ENCODE measurements at places on chromosomes 5 and 9. TPM values are rescaled to one million over a fixed set of nuclear protein-coding genes. Genes with fewer than 3 reads are reported as not detected.

DNA sequence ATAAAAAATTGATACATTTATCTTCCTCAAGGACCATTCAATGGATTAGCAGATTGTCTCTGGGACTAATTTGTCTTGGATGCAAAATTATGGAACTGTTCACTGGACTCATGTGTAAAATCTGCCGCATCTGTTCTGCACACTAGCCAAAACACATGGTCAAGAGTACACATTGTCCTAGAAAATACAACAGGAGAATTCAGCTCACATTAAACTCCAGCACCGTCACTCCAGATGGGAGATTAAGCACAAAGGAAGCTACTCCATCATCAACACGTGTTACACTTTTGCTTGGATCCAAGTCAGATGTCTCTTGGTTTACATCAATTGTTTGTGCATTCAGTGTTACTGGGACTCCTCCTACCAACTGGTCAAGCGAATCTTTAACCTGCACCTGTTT lies 28.8 kb downstream of the C5 start:
- no peak for DNase-seq

LRRC26 gene
- 0.17 TPM for total RNA-seq

- DNase-seq = no peak
Measured at GRCh38 chr5:10689391-10690081, 71.5 kb downstream of the DAP start.

DNA sequence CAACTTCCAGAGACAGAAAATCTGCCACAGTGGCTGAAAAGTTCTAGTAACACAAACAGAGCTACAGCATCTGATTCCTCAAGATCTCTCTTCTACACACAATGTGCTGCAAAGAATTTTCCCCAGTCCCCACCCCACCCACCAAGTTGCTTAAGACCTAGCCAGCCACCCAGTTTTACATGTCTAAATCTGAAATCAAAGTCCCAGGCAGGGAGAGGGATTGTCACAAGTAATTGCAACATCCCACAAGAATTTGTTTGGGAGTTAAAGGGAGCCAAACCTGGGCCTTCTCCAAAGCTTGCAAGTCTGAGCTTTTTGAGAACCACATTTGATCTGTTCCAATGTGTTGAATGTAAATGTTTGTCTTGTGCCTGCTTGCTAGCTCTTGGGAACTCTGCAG lies 15.5 kb downstream of the IGIP start:
- DNase-seq = no peak

- no peak for DNase-seq
Measured at GRCh38 chr5:38938424-38938823, 92.6 kb downstream of the OSMR start.

DNA sequence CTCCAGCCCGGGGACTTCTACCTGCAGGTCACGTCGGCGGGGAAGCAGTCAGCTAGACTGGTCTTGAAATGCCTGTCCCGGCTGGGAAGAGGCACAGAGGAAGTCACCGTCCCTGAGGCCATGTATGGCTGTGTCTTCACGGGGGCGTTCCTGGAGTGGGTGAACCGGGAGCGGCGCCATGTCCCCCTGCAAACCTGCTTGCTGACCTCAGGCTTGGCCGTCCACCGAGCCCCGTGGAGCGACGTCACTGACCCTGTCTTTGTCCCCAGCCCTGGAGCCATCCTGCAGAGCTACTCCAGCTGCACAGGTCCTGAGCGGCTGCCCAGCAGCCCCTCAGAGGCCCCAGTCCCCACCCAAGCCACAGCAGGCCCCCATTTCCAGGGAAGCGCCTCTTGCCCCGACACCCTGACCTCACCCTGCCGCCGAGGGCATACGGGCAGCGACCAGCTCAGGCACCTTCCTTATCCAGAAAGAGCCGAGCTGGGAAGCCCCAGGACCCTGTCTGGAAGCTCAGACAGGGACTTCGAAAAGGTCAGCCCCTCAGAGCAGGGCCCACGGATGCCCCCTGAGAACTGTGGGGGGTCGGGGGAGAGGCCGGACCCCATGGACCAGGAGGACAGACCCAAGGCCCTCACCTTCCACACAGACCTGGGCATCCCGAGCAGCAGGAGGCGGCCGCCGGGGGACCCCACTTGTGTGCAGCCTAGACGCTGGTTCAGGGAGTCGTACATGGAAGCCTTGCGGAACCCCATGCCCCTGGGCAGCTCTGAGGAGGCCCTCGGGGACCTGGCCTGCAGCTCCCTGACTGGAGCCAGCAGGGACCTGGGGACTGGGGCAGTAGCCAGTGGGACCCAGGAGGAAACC lies 47.8 kb downstream of the PLEKHG4B start:
- no peak for DNase-seq

GRCh38 chr5:135641734-135642487 lies 63.1 kb upstream of the CXCL14 start:
- DNase-seq = no peak

ZCCHC7 gene
- 6.0 TPM for total RNA-seq

DNA sequence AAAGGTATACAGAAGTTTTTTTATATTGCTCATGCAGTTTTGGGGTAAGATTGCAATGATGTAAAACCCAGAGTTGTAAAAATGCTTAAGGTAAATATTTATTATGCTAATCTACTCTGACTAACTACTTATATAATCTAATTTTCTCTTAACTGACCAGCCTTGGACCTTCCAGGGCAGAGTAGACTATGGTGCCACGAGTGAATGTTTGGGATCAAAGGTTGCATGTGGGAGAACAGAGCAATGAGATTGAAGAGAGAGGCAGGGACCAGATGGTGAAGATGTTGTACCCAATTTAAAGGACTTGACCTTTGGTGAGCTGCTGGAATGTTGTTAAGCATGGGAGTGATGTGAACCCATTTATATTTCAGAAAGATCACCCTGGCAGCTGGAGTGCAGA lies 34.8 kb upstream of the PANK3 start:
- no peak for DNase-seq

- DNase-seq = no peak
Measured at GRCh38 chr5:176817841-176818377, 7.5 kb downstream of the UNC5A start.

DNA sequence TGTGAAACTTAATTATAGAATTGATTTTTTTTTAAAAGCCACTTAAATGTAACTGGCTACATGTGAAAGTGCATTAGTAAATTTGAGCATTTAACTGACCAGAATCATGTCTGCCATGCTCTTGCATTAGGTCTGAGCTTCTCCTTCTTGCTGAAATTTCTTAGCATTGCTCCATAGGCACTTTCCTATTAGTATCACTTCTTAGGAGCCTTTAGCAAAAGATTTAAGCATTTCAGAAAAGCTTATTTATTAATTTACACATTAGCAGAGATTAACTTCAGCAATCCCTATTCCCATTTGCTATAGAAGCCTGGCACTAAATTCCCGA lies 211.0 kb downstream of the SNX18 start:
- no peak for DNase-seq

GRCh38 chr5:131756942-131757341 lies 39.9 kb downstream of the FNIP1 start:
- no peak for DNase-seq

C5orf58 gene
- total RNA-seq = not detected

- no peak for DNase-seq
Measured at GRCh38 chr5:171867786-171868185, 82.2 kb downstream of the SMIM23 start.

- no peak for DNase-seq
Measured at GRCh38 chr5:111776913-111777781, 20.2 kb upstream of the NREP start.

GRCh38 chr9:35801328-35802128 lies 10.1 kb downstream of the NPR2 start:
- no peak for DNase-seq

DNA sequence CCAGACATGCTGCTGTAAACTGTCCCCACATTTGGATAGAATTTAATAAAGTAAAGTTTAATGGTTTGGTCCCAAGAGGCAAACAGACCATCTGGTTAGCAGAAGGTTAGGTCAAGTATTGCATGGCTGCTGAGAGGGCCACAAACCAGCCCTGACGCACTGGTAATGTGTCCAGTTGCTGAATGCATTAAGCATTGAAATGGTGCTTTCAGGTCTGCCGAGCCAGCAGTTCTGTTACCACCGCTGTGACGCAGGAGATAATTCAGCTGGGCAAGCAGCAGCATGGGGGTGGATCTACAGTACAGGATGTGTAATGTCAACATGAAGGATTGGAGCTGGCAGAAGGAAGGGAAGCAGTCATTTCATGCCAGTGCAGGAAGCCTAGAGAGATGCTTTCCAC lies 16.0 kb downstream of the ZNF462 start:
- DNase-seq = peak; percentile 55

DNA sequence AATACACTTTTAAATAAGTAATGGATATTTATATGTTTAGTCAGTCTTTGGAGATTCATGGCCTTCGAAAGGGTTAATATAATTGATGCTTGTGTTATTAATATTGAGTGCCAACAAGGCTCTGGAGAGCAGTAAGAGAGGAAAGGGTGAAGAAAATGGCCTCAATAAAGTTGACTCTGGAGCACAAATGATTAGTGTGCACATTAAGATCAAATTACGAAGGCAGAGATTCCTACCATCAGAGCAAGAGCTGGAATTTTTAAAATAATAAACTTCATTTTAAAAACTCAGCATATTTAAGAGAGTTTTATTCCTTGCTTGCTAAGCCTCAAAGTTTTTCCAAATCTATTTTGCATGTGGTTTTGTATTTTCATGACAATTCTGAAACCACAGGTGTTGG lies 14.8 kb downstream of the SLC44A1 start:
- DNase-seq = no peak

DNA sequence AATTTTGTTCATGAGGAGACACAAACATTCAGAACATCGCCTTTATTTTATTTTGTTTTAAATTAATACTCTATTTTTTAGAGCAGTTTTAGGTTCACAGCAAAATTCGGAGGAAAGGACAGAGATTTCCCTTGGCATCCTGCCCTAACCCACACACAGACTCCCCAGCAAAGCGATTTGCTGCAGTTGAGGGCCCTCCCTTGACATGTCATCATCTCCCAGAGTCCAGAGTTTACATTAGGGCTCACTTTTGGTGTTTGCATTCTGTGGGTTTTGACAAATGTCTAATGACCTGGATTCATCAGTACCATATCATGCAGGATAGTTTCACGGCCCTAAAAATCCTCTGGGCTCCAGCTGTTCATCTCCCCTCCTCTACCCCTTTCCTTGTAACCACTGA lies 33.6 kb upstream of the COL5A1 start:
- no peak for DNase-seq

DNA sequence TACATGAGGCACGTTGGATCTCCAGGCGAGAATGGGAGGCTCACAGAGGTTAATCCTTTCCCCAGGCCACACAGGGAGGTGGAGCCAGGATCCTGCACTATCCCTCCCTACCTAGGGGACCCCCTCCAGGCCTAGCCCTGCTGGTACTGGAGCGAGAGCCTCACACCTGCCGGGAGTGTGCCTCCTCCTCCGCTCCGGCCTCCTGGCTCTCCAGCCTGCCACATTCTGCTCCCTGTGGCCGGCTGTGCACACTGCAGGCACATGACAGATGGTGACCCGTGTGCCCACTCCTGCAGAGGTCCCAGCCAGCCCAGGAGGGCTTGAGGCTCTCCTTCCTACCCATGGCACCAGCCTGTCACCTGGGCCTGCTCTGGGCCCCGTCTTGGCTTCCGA lies 93.4 kb downstream of the RXRA start:
- no peak for DNase-seq

- no peak for DNase-seq
Measured at GRCh38 chr9:29312327-29312726, 1739.0 kb upstream of the C9orf72 start.

DNA sequence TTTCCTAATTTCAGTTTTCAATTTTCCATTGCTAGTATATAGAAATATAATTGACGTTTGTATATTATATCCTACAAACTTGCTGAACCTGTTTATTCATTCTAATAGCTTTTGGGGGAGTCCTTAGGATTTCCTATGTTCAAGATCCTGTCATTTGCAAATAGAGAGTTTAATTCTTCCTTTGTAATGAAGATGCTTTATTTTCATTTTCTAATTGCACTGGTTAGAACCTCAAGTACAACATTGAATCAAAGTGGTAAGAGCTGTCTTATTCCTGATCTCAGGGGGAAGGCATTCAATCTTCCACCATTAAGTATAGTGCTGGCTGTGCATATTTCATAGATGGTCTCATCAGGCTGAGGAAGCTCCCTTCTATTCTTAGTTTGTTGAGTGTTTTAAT lies 15.6 kb upstream of the SLC24A2 start:
- DNase-seq = no peak

GRCh38 chr5:66174338-66174737 lies 30.2 kb downstream of the SREK1 start:
- no peak for DNase-seq

GRCh38 chr5:110594866-110595265 lies 131.6 kb downstream of the TMEM232 start:
- DNase-seq = no peak

- DNase-seq = peak; percentile 50
Measured at GRCh38 chr9:122261469-122261881, 3.2 kb downstream of the RBM18 start.

RNF14 gene
- total RNA-seq = 37.5 TPM

GRM6 gene
- total RNA-seq = not detected

DNA sequence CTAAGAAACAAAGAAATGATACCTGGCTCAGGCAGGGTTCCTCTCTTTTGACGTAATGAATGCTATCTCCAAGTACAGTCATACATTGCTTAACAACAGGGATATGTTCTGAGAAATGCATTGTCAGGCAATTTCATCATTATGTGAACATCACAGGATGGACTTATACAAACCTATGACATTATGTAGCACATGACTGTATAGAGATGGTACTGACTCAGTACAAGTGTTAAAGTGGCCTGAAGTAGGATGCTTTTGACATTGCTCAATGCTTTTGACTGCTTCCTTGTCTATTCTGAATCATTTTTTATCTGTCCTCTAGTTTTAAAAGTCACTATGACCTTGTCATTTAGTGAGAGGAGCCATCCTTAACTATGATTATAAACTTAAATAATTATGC lies 147.6 kb downstream of the NR2F1-AS1 start:
- DNase-seq = no peak

DNA sequence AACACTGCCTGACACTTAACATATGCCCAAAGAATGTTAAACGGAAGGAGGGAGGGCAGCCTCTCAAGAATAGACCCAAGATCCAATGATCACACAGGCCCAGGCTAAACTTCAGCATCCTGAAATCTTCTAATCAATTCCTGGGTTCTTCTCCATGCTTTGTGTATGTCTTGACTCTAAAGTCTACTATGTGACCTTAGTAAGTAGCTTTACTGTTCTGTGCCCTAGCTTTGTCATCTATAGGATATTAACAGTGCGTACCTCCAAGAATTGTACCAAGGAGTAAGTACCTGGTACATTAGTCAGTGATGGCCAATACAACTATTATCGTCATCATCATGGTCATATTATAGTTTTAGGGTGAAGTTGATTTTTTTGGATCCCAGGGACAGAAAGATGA lies 96.6 kb downstream of the SGCD start:
- no peak for DNase-seq

FCN2 gene
- total RNA-seq = 90.2 TPM

CYLC2 gene
- total RNA-seq = not detected

Data from right lobe of liver (tissue), 6 donors.